ENCODE measurements at places on chromosomes 13 and 19. TPM values are rescaled to one million over a fixed set of nuclear protein-coding genes. Genes with fewer than 3 reads are reported as not detected.

The TUBB4A gene
- 36.7 TPM for polyA plus RNA-seq

The COMP gene
- polyA plus RNA-seq = 0.56 TPM

The FXYD5 gene
- 23.0 TPM for polyA plus RNA-seq

The TMEM205 gene
- polyA plus RNA-seq = 144 TPM

The CCL25 gene
- polyA plus RNA-seq = 0.44 TPM

The FLT1 gene
- 34.4 TPM for polyA plus RNA-seq

The FBL gene
- 373 TPM for polyA plus RNA-seq

The TPTE2 gene
- 0.34 TPM for polyA plus RNA-seq

The ALG5 gene
- polyA plus RNA-seq = 55.2 TPM

The SULT2A1 gene
- 1.6 TPM for polyA plus RNA-seq

The ELAVL3 gene
- polyA plus RNA-seq = 0.34 TPM

The TJP3 gene
- 12.7 TPM for polyA plus RNA-seq

The CGB5 gene
- polyA plus RNA-seq = 0.20 TPM

The ZNF264 gene
- 16.6 TPM for polyA plus RNA-seq

The TGFBR3L gene
- 1.3 TPM for polyA plus RNA-seq

The RCBTB1 gene
- polyA plus RNA-seq = 45.8 TPM

The ZNF177 gene
- polyA plus RNA-seq = 9.7 TPM

The ZNF558 gene
- polyA plus RNA-seq = 46.9 TPM

The MICU2 gene
- 98.1 TPM for polyA plus RNA-seq

The PGLYRP1 gene
- polyA plus RNA-seq = 0.84 TPM

The ANKRD24 gene
- polyA plus RNA-seq = 1.7 TPM

The SPACA4 gene
- not detected for polyA plus RNA-seq

The MRPL57 gene
- 25.2 TPM for polyA plus RNA-seq

The CERS1 gene
- 7.1 TPM for polyA plus RNA-seq

The C19orf67 gene
- polyA plus RNA-seq = 0.10 TPM

Data from renal pelvis (tissue), 12 donors.